ENCODE measurements at places on chromosomes 7 and 10.

- DNase-seq = no peak
Measured at GRCh38 chr10:15847481-15847880, 12.8 kb downstream of the MINDY3 start.

DNA sequence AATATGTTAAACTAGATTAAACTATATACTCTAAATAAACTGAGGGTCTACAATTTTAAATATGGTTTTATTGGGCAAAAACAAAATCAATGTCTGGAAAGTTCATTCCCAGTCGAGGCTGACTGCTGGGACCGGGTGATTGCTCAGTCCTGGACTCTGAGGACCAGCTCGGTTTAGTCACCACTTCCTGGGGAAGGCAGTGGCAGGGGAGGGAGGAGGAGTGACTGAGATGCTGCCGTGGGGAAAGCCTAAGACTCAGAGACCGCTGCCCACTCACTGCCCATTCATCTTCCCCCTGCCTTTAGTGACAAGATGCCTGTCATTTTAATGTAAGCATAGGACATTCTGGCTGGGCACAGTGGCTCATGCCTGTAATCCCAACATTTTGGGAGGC lies 29.0 kb downstream of the ATOH7 start:
- DNase-seq = no peak

GRCh38 chr7:70193514-70193913 lies 595.2 kb downstream of the AUTS2 start:
- peak; percentile 13 for DNase-seq

- DNase-seq = no peak
Measured at GRCh38 chr10:107164992-107165391, 486 bp upstream of the SORCS1 start.

DNA sequence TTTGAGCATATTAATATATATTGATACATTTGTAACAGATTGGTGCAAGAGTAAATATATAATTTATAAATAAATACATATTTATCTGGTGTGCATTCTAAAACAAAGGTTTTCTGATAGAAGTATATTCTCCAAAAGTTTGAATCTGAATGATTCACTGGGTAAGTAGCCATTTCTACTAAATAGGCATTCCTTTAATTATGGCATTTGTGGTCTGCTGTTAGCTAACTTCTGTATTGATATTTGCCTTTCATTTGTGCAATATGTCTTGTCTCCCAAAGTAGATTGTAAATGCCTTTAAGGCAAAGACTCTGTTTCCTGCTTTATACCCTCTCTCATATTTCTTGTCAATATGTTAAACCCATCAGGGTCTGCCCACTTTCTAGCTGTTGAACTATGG lies 11.1 kb upstream of the ARID5B start:
- no peak for DNase-seq

- DNase-seq = no peak
Measured at GRCh38 chr10:7738536-7739407, 35.7 kb downstream of the ITIH2 start.

DNA sequence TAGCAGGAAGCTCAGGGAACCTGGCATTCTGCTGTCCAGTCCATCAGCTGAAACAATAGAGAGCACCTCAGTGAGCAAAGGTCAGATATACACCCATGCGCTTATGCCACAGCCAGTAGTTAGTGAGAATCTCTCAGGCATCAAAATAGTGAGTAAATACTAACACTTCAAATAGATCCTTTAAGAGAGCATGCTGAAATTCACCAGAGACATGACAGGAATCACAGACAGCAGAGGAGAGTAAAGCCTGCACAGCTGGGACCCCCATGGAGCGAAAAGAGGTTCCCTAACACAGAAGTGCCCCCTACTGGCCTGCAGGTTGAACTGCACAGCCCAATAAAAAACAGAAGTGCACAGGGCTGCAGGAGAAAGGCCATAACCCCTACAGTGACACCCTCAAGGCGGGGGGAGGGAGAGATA lies 57.6 kb upstream of the ANTXRL start:
- peak; percentile 2 for DNase-seq

- peak; percentile 42 for DNase-seq
Measured at GRCh38 chr7:74617180-74617744, 40.3 kb upstream of the GTF2I start.

DNA sequence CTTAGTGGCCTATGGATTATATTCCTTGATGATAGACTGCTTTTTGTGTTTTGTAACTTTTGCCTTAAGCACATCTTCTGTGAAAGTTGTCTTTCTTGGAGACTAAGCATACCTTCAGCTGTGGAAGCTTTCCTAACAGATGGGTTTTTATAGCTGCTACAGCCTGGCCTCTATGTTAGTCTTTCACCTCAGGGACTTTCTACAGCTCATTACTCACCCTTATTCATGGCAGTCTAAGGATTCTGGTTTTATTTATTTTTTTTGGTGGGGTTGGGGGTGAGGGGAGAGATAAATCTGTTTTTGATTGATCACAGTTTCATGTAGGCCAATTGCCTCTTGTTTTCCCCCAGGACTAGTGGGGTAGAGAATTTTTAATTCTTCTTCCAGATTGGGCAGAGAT lies 219.9 kb downstream of the DKK1 start:
- DNase-seq = no peak

GRCh38 chr7:95250571-95250970 lies 73.8 kb downstream of the PON1 start:
- DNase-seq = no peak

GRCh38 chr7:139940866-139941265 lies 111.8 kb downstream of the TBXAS1 start:
- no peak for DNase-seq

DNA sequence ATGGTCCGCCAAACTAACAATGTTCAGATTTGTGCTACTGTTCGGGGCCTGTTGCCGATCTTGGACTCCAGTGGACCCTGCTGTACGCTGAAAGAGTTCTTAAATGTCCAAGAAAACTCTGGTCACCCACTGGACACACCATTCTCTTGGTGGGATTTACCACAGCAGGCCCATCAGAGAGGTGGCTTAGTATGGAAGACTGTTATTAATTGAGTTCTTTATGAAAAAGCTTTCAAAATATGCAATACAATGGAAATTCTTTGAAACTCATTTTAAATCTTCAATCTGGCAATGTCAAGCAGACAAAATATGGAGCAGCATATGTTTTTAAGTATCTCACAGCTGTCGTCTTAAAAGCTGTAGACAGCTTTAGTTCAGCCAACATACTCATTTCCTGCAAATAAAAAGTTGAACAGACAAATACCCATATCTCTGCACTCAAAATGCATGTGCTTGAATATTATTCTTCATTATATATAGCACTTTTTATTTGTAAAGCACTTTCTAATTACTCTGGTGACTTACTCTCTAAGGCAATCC lies 37.4 kb upstream of the GRM8 start:
- DNase-seq = no peak

GRCh38 chr7:87506246-87507180 lies 31.0 kb upstream of the ABCB4 start:
- DNase-seq = peak; percentile 45

- no peak for DNase-seq
Measured at GRCh38 chr7:102456327-102456726, 8.3 kb downstream of the ALKBH4 start.

GRCh38 chr7:11592699-11593098 lies 239.3 kb downstream of the THSD7A start:
- no peak for DNase-seq

- peak; percentile 46 for DNase-seq
Measured at GRCh38 chr10:5413012-5413938, 918 bp downstream of the NET1 start.

DNA sequence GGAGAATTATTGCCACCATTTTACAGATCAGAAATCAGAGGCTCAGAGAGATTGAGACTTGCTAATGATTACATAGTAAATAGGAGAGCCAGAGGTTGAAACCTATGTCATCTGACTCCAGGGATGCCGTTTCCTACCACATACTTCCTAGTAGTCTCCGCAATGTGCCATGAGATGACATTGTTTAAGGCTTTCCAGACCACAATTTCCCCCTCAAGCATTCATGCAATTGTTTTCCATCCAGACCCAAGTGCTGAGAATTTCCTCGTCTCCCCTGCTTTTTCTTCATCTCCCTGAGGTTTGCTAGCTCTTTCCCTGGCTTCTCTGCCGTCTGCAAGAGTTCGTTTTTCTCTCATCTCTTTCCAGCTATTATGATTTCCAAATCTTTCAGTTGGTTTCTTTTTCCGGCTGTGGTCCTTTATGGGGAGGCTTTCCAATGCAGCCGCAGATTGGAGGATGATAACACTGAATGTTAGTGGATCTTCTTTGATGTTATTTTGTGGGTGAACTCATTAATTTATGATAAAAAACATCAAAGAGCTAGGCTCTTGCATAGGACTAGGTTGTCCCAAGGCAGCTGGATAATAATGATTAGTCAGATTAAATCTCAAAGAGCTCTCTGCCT lies 6.9 kb upstream of the GOLGA7B start:
- DNase-seq = no peak

DNA sequence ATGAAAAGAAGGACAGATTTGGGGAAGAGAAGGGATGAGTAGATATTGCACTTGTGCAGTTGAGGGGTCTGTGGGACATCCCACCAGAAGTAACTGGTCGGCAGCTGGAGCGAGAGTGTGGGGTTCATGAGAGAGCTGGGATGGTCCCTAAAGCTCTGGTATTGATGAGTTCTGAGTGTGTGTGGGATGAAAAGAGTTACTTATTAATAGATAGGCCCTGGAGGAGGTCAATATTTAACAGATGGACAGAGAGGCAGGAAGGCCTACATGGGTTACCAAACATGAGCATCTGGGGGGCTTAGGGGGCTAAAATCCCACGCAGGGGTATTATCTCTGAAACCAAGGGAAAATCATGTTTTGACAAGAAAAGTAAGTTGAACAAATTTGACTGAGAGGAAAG lies 95.7 kb upstream of the SFMBT2 start:
- no peak for DNase-seq

DNA sequence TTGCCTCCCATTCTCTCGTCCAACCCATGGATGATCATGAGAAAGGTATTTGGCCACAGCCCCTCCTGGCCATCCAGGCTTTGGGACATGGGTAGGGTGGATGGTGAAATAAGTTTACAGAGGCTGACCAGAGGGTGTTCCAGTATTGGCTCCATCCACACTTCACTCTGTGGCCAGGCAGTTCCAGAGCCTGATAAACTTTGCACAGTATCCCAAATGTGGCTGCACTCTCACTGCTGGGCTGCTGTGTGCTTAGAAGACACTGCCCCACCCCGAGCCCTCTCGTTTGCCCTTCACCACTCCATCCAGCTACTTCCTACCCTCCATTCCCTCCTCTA lies 72.0 kb upstream of the ZMIZ1 start:
- DNase-seq = no peak

DNA sequence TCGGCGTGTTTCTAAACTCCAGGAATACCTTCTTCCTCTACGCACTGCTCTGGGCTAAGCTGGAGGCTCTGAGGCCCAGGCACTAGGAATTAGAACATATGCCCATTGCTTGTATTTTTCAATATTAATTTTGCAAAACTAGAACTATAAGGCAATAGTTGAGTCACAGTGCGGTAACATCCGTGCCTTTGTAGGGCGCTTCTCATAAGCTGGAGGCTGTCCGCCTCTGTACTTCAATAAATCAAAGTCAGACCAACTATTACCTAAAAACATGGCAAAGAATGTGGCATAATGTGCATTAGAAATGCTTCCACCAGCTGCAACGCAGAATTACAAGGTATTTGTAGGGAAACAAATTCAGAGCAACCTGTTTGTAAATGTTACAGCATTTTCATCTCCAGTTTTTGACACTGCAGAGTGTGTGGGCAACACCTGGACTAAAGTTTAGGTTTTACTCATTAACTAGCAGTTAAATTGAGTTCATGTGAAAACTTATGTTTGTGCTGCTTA lies 440 bp upstream of the MINDY3 start:
- no peak for DNase-seq

- no peak for DNase-seq
Measured at GRCh38 chr10:62627983-62628382, 176.5 kb upstream of the ADO start.

GRCh38 chr10:99748823-99749451 lies 16.9 kb downstream of the CUTC start:
- no peak for DNase-seq

DNA sequence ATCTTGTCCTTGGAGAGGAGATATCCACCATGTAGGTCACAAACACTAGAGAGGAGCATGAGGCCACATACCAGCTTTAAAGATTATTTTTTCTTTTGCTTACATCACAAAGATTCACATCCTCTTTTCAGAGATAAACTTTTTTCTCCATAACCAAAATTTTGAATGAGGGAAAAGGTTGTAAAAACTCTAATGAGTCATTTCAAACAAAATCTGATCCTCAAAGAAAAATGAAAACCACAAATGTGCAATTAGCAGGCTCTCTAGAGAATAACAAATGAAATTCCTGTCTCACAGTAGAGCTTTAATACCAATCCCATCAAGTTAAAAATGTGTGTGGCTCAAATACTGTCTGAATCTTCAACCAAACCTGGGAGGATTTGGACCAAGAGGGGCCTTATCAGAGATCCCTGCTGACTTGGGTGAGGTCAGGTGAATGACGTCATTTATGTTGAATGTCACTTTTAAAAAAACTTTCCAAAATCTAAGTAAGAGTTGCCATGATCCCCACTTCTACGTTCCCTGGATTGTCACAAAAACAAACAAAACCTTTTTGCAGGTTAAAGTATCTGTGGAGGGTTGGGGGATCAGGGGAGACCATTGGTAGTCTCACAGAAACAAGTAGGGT lies 261.5 kb upstream of the NPSR1 start:
- DNase-seq = no peak

DNA sequence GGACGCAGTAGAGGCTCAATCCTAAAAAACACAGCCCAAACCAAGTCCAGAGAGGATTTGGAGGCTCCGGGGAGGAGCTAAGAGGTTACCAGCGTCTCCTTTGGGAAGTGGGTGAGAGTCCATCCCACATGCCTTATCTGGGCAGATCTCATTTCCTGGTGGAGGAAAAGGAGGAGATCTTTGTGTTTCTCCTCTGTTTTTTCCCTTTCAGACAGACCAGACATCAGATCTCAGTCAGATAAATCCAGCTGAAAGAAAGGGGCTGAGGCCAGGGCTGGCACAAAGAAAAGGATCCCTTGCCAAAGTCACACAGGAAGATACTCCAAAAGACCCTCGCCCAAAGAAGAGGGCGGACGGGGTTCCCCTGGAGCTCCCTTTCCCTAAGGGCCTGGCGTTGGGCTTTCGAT lies 58.3 kb upstream of the COMTD1 start:
- DNase-seq = no peak

DNA sequence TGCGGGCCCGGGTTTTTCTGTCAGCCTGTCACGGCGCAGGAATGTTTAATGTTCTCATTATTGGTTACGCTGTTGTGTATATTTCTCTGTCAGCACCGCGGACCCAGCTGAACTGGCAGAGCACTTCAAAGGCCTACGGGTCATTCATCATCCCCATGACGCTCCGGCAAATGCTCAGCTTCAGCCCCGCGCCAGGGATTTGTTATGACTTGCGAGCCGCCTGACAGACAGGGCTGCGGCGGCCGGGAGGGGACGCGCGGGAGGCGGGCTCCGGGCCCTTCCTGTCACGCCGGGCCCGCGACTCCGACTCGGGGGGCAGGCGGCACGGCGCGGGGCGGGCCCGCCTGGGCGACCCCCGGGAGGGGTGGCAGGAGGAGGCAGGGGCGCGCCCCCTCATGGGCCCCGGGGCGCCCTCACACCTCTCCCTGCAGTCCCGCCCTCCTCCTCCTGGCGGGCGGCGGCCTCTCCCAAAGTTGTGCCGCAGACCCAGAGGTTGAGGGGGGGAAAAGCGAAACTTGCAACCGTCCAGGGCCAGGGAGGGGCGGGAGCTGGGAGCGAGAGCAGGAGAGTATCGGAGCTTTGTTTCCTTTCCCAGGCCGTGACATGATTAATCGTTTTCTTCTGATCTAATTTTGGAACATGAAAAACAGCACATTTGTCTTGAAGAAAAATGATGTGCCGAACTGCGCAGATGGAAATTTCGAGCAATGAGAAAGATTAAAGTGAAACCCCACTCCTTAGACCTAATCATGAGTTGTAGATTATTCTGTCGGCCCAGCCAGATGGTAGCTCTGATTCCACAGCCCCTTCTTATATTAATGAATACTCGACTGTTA lies 59.3 kb upstream of the COMTD1 start:
- DNase-seq = peak; percentile 43

Measured in pons (tissue), 1 donor.